Stimulated activated CD8-positive, alpha-beta memory T cell treated with anti-CD3 and anti-CD28 coated beads, Interleukin-4, amount 100 ng/mL, for 48 hours (primary cell): ENCODE measurements at places on chromosomes 5 and 9.

DNA sequence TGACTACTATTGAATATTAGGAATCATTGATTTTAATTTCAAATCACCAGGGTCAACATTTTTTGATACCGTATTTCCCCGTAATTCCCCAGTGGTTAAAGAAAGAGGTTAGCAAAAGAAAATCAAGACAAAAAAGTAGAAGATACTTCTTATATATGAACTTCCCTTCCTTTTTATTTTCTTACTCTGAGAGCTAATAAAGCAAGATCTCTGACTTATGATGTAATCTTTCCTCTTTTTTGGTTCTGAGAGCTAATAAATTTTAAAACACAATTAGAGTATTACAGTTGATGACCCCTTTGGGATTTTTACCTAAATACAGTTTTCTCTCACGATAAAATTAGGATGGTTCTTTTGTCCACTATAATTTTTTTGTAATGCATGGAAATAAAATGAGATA lies 9.2 kb upstream of the FYB1 start:
- no peak for DNase-seq

DNA sequence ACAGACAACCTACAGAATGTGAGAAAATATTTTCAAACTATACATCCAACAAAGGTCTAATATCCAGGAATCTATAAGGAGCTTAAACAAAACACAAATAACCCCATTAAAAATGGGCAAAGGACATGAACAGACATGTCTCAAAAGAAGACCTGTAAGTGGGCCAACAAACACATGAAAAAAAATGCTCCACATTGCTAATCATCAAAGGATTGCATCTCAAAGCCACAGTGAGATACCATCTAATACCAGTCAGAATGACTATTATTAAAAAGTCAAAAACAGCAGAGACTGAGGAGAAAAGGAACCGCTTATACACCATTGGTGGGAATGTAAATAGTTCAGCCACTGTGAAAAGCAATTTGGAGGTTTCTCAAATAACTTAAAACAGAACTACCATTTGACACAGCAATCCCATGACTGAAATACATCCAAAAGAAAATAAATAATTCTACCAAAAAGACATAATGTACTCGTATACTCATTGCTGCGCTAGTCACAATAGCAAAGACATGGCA lies 39.1 kb upstream of the C5orf63 start:
- DNase-seq = no peak

DNA sequence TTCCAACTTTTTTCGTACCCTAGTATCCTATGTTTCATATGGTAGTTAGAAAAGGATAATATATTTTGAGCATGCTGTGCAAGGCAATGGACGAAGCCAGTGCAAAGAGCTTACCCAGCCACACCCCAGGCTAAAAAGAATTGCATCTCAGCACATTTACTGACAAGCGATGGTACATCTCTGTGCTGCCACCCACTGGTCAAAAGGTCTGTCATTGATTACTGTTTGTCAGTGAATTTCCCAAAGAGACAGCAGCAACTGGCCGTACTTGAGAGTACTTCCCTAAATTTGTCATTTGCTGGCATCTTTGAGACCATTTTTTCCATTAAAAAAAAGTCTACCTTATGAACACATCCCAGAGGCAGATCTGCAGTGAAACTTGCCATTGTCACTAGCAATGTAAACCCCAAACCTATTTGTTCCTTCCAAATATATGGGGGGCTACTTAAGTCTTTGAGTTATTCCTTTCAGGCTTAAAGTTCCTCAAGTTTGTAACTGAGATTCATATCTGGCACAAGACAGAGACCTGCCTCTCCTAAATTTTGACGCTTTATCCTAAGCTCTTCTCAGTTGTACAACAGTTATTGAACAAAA lies 184.3 kb downstream of the CTNND2 start:
- peak; percentile 30 for DNase-seq

GRCh38 chr9:34575241-34575640 lies 14.3 kb downstream of the CNTFR start:
- no peak for DNase-seq

DNA sequence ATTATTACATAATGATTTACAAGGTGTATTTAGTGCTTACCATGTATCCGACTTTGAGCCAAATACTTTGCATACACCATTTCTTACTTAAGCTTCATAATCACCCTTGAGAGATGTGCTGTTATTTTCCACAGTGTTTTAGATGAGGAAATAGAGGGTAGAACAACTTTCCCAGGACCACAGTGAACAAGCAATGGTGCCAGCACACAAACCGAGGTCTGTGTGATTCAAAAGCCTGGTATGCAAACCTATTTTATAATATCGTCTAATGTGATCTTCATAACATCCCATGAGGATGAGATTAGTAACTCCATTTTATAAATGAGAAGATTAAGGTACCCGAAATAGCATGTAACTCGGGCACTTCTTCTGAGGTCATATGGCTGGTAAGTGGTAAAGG lies 294.7 kb downstream of the NSG2 start:
- DNase-seq = no peak

- DNase-seq = peak; percentile 80
Observed at GRCh38 chr9:130128251-130128650, 44.0 kb upstream of the NCS1 start.

DNA sequence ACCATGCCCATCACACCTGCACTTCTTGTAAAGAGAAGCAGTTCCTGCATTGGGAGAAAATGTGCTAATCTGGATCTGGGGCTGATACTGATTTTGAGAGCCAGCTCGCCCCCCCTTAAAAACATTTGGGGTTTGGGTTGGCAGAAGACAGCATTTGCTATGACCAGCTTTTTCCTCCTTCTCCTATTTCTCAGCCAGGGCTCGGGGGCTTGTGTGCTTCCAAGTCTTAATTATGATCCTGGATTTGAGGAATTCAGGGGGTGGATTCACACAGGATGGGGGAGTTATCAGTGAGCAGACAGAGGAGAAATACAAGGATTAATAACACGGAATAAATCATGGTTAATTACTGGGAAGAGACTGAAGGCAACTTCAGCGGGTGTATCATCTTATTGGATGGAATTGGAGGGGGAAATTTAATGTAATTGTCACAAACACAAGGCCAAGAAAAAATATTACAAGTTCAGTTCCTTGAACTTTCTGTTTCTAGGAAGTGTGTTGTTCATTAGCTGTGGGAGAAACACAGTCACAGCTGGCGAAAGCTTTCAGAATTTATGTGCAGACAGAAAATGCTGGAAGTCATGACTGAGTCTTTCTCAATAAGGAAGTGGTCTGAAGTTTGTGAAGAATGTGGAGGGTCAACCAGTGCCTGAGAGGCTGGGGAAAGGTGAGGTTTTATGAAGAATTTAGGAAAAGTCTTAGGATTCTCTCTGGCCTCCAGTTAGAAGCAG lies 15.3 kb downstream of the C9orf152 start:
- no peak for DNase-seq

GRCh38 chr5:136776022-136776927 lies 410.9 kb upstream of the TRPC7 start:
- no peak for DNase-seq

GRCh38 chr5:59923465-59923864 lies 29.9 kb upstream of the PDE4D start:
- DNase-seq = no peak

- no peak for DNase-seq
Observed at GRCh38 chr9:97480174-97480573, 21.3 kb upstream of the TMOD1 start.

DNA sequence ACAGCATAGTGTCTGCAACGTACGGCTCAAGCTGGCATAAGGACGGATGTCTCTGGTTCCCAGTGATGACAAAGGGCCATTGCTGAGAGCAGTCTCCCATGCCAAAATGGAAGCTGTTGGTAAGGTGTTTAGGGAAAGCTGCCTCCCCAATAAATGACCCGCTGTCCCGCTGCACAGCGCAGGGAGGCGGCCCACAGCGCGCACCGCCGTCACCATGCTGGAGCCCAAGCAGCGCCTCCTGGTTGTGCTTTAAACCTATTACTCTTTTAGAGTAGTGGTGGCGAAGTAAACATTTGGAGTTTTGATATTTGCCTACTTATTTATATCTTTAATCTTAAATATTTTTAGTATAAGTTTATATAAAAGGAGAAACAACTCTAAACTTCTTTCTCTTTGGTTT lies 70.4 kb upstream of the C5orf63 start:
- no peak for DNase-seq

DNA sequence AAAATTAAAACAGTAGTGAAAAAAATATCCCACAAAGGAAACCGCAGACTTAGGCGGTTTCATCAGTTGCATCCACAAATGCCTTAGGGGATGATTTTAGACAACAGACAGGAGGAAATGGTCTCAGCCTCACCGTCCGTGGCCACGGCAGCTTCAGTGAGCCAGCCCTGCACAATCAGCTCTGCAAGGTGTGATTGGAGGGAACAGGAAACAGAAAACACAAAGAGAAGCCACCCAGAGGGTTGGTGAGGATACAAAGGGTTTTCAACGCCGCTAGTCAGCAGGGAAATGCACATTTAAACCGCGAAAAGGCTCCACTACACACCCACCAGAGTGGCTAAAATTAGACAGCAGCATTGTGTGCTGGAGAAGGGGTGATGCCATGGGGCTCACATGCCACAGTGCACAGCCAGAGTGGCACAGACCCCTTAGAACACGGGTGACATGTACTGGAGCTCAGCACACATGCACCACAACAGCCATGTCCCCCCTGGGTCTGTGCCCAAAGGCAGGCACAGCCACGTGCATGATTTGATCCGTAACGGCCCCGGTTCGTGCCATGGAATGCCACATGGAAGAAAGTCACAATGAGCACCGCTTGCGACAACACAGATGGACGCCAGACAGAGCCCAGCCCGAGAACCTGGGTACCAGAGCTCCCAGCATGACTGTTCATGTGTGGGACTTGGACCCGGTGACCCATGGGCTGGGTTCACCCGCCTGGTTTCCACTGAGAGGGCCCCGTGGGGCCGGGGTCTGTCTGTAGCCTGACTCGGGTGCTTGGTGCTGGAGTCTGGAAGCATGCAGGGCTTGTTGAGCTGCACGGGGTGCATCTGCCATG lies 18.3 kb upstream of the TERT start:
- peak; percentile 45 for DNase-seq

DNA sequence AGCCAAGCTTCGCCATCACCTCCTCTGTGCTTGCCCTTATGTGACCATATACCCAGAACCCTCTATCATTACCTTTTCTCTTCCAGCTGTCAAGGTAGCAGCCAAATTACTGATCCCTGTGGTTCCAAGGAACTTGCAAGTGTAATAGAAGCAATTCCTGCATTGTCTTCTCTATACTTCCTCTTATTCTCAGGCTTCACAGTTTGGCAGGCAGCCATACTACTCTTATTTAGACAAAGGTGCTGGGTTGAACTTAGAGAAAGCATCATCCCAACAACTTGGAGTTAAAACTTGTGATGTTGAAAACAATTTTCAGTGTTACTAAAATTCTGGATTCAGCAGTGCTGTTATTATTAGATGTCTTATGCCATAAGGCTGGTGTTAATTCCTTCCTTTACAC lies 93.2 kb downstream of the NLN start:
- no peak for DNase-seq

DNA sequence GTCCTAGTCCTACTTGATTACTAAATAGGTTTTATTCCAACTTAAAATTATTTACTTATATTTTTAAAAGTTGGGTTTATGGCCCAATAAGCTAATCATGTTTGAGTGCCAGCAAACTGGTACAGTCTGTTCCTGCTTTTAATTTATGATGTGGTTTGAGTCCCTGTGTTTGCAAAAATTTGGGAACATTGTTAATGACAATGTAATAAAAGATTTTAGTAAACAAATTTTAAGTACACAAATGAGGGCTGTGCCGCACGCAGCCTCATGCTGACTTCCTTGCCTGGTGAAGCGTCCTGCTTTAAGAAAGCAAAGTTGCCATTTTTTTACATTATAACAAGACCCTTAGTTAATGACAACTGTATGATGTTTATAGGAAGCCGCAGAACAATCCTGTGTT lies 96.8 kb upstream of the MAP1B start:
- no peak for DNase-seq

- no peak for DNase-seq
Observed at GRCh38 chr9:93124793-93125192, 9.3 kb downstream of the NINJ1 start.

- DNase-seq = no peak
Observed at GRCh38 chr9:100070104-100071041, 28.4 kb downstream of the ERP44 start.

DNA sequence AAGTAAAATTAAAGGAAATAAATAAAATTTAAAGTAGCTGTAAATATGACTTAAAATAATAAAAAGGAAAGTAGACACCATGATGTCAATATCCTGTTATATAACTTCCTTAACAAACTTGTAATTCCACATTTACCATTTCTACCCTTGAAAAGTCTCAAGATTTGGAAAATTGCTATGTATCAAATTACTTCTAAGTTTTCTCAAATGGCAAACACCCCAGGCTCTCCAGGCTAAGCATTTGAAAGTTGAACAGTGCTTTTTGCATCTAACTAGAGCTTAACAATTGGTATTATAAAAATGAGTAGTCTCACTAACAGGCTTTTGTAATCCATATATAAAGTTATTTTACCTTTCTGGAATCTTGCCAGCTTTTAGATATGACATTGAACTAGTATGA lies 41.5 kb upstream of the MACIR start:
- DNase-seq = no peak

DNA sequence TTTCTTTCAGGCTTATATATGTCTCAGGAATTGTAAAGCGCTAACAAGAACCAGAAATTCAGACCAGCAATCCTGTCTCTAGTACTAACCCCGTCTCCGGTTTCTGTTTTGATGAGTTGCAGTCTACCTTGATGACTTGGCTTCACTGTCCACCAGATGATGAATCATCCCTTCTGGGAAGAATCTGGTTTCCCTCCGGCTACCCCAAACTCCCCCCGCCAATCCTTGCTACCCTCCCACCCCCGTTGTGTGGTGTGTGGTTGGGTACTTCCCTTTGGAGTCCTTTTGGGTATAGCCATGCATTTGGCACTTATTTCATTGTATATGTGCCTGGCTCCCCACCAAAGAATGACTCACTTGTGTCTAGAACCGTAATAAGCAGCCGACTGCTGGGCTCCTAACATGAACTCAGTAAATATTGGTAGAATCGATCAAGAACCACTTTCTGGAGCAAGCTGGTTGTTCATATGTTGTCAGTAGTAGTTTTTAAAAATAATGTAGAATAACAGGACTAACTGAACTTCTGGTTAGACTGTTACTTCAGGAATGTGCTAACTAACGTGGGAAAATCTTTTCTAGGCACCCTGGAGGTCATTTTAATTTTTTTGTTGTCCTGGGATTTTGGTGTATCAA lies 8.3 kb upstream of the TGFBI start:
- DNase-seq = peak; percentile 40

GRCh38 chr5:56288873-56289601 lies 55.9 kb upstream of the ANKRD55 start:
- DNase-seq = no peak

GRCh38 chr9:111030492-111030891 lies 7.8 kb downstream of the LPAR1 start:
- DNase-seq = no peak

- no peak for DNase-seq
Observed at GRCh38 chr5:141051521-141051866, 320 bp downstream of the PCDHB1 start.

GRCh38 chr9:31393240-31393639 lies 991.2 kb upstream of the ACO1 start:
- DNase-seq = no peak

GRCh38 chr9:22103685-22104575 lies 94.8 kb upstream of the CDKN2B start:
- DNase-seq = no peak
